Stimulated activated CD8-positive, alpha-beta memory T cell treated with anti-CD3 and anti-CD28 coated beads, Interleukin-15, amount 100 ng/mL, for 24 hours (primary cell): ENCODE measurements at places on chromosomes 7 and 10.

- DNase-seq, result no peak
Measured at GRCh38 chr7:156177422-156178055, 365.3 kb upstream of the SHH start.

GRCh38 chr7:42661312-42661711 lies 250.6 kb downstream of the C7orf25 start:
- no peak for DNase-seq

DNA sequence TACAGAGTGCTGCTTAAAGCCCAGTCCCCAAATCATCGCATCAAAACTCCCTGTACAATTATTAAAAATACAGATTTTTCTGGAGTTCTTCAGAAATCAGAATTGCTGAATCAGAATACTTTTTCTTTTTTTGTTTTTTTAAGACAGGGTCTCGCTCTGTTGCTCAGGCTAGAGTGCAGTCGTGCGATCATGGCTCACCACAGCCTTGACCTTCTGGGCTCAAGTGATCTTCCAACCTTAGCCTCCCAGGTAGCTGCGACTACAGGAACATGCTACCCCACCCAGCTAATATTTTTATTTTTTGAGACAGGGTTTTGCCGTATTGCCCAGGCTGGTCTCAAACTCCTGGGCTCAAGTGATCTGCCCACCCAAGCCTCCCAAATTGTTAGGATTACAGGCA lies 3.9 kb downstream of the BBIP1 start:
- DNase-seq, result no peak

GRCh38 chr7:90025771-90026170 lies 128.5 kb upstream of the STEAP1 start:
- no peak for DNase-seq

DNA sequence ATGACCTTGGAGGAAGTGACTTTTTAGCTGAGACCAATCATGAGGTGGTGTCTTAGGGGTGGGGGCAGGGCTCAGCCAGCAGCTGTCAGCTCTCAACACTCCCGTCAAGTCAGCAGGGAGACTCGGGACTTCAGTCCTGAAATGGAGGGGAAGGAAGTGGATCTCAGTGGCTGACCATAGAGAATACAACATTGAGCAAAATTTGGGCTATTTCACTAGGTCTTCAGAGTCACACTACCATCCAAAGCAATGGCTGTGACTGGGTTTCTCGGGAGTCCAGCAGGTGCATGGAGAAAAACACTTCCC lies 16.8 kb upstream of the GIMAP6 start:
- no peak for DNase-seq
